Left lung (tissue), 14 donors: ENCODE measurements at places on chromosomes 4 and X. TPM values are rescaled to one million over a fixed set of nuclear protein-coding genes. Genes with fewer than 3 reads are reported as not detected.

FAM9B gene
- not detected for total RNA-seq

SLC6A8 gene
- 10.5 TPM for total RNA-seq

TLR1 gene
- total RNA-seq: 59.8 TPM

SHOX gene
- total RNA-seq: not detected

NWD2 gene
- not detected for total RNA-seq

CFAP99 gene
- 2.6 TPM for total RNA-seq

TMEM47 gene
- total RNA-seq: 20.0 TPM

CSAG2 gene
- not detected for total RNA-seq

HELT gene
- 0.64 TPM for total RNA-seq

PRDM8 gene
- 0.52 TPM for total RNA-seq

MAGEB17 gene
- not detected for total RNA-seq

MAGEC3 gene
- not detected for total RNA-seq

- DNase-seq: no peak
Measured at GRCh38 chr4:150209140-150209829, 131.0 kb downstream of the DCLK2 start.

GRCh38 chr4:74112399-74113105 lies 13.6 kb upstream of the CXCL2 start:
- DNase-seq: no peak

GRCh38 chr4:7581477-7581876 lies 146.7 kb upstream of the PSAPL1 start:
- no peak for DNase-seq

DNA sequence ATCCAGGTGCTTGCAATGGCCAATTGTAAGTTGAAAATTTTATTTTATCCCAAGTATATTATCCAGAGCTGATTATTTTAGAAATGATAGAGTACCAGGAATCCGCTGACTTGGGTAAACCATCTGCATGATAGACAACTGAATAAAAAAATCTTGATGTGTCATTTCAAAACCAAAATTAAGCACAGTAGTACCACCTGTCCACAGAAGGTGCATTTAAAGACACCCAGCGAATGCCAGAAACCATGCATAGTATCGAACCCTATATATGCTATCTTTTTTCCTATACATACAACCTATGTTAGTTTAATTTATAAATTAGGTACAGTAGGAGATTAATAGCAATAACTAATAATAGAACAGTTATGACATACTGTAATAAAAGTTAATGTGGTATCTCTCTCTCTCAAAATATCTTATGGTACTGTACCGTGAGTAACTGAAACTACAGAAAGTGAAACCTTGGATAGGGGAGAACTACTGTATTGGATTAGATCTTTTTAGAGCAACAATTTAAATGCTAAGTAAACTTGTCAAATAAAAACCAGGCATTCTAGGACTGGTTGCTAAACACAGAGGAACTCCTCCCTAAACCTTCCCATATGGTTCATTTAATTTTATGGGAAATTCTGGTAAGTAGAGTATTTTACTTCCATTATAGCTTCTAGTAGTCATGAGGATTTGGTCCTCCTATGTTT lies 6.2 kb downstream of the NEIL3 start:
- DNase-seq: no peak

GRCh38 chr4:78312989-78313753 lies 238.4 kb upstream of the ANXA3 start:
- no peak for DNase-seq

GRCh38 chr4:4659871-4660651 lies 118.2 kb upstream of the STX18 start:
- no peak for DNase-seq

GRCh38 chrX:140712413-140713173 lies 3.0 kb downstream of the LINC00632 start:
- DNase-seq: peak; percentile 60

- no peak for DNase-seq
Measured at GRCh38 chrX:136754651-136755050, 26.1 kb downstream of the ARHGEF6 start.

- DNase-seq: no peak
Measured at GRCh38 chr4:78059524-78059889, 2.4 kb downstream of the FRAS1 start.

GRCh38 chr4:41509451-41509866 lies 28.5 kb upstream of the LIMCH1 start:
- DNase-seq: no peak

- peak; percentile 19 for DNase-seq
Measured at GRCh38 chrX:33211356-33212260, at the start of gene DMD. DMD (minus strand) TSS chrX:33211549; CDS start chrX:33211312, 237 bp downstream.

DNA sequence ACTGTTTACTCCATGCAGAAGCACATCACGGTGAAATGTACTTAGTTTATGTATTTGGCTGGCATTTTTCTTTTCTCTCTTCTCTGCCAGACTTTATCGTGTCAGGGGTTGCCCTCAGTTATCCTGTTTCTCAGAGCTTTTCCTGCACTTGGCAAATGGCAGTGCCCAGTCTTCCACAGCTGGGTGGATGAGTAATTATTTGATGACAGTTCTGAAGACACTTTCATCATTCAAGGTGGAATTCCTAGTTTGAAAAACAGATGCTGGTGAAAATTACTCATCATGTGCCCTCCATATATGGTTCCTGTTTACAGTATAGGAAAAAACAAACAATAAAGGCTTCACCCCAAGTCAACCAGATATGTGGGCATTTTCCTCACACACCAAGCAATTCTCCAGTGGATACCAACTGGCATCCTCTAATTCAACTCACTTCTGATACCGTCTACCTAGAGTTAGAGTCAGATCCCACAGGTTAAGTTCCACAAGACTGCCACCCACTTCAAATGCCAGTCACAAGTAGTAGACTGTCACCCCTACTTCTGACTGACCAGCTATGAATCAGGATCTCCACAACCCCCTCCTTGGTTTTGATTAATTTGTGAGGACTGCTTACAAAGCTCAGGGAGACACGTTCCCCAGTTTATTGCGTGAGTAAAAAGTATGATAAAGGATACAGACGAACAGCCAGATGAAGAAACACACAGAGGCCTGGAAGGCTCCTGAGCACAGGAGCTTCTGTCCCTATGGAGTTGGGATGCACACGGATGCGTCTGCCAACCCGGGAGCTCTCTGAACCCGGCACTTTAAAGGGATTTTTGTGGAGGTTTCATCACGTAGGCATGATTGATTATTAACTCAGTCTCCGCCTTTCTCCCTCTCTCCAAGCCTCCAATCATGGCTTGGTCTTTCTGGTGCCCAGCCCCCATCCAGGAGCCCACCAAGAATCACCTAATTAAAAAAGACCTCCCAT lies 72.9 kb downstream of the CLDN34 start:
- DNase-seq: no peak

GRCh38 chrX:102863735-102864134 lies 73.3 kb upstream of the RAB40AL start:
- DNase-seq: peak; percentile 76

DNA sequence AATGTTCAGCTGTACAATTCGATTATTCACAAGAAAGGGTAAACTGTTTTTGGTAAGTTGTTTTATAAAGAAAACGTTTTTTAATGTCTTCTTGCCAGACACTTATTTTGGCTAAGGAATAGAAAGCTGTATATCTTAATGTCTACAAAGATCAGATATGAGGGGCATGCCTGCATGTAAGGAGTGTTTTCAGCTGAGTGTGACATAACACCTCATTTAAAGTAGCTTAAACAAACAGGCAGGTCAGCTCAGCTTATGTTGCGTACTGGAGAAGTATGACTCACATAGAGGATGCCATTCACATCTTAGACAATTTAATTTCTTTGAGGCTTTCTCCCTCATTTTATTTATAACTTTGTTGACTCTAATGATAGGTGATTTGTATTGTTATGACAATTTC lies 30.4 kb downstream of the LAMTOR3 start:
- DNase-seq: no peak

DNA sequence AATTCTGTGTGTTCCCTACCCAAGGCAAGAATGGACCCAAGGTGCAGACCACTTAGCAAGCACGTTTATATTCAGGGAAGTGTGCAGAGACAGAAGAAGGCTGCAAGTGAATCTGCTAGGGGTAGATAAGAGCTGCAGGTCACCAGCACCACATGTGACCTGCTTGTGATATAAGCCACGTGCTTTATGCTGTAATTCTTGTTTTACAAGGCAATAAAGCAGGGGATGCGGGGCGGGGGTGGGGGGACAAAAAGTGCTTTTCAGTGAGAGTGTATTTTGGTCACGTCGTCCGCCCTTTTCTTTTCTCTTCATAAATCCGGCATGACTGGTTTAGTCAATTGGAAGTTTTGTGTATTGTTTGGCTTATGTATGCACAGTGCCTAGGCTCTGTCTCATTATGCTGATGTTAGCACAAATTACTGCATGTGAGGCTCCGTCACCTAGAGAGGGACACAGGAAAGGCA lies 192.7 kb downstream of the RBMX2 start:
- DNase-seq: no peak

DNA sequence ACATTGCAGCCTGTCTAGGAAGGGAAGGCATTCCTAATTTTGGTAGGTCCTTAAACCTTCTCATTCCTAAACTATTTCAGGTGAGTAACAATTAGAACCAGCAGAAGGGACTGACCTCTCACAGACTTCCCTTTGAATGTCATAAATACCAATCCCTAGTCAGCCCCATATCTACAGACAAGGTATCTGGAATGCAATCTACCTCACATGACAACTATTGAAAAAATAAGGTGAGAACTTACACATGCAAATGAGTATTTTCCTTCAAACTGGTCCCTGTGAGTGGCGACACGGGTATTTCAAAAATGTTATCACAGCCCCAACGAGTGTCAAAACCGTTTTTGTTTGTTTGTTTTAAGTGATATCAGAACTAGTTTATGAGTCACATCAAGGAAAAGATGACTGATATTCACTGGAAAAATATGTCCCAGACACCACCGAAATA lies 102.4 kb upstream of the VCX2 start:
- no peak for DNase-seq

- DNase-seq: no peak
Measured at GRCh38 chr4:89639395-89639794, 197.6 kb downstream of the SNCA start.
